Subcutaneous adipose tissue (tissue), 4 donors: ENCODE measurements at places on chromosomes 4 and X. TPM values are rescaled to one million over a fixed set of nuclear protein-coding genes. Genes with fewer than 3 reads are reported as not detected.

The XAGE1A gene
- not detected for total RNA-seq

The CORIN gene
- 5.3 TPM for total RNA-seq

The C4orf50 gene
- 0.16 TPM for total RNA-seq

The MAGEA4 gene
- total RNA-seq, result not detected

The SPANXA1 gene
- not detected for total RNA-seq

The SFRP2 gene
- total RNA-seq, result not detected

The TGIF2LX gene
- not detected for total RNA-seq

The TKTL1 gene
- not detected for total RNA-seq

The OCIAD1 gene
- total RNA-seq, result 91.6 TPM

The QDPR gene
- total RNA-seq, result 13.9 TPM

The PAGE1 gene
- total RNA-seq, result not detected

The PAGE2 gene
- total RNA-seq, result not detected
